ENCODE measurements at places on chromosomes 1 and 21.

GRCh38 chr1:31122101-31122735, 56.7 kb upstream of the PUM1 start:
- no peak for DNase-seq

GRCh38 chr1:51733793-51734522, 117.1 kb downstream of the OSBPL9 start:
- DNase-seq = no peak

- no peak for DNase-seq
Measured at GRCh38 chr1:197277166-197277565, 9.1 kb downstream of the CRB1 start.

DNA sequence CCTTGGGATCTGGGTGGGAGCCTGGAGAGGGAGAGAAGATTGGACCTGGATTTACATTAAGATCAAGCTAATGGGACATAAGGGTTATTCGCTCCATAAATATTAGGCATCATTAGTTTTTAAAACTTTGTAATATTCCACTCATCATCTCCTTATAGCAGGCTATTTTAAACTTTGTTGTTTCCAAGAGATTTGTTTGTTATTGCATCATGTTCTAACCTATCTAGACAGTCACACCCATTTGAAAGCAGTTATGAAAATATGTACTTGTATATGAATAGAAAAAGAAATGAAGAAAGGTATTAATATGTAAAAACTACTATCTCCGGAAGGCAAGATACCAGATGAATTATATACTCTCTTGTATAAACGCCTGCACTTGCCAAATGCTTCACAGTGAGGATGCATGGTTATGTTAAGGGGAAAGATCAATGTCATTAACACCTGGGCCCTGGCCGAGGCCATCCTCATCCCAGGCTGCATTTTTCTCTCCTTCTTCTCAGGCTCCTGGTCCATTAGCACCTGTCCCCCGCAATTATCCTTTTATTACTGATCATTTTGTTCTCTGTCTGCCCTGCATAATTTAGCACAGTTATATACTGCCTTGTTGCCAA, 468.2 kb downstream of the MATN1 start:
- DNase-seq = no peak

DNA sequence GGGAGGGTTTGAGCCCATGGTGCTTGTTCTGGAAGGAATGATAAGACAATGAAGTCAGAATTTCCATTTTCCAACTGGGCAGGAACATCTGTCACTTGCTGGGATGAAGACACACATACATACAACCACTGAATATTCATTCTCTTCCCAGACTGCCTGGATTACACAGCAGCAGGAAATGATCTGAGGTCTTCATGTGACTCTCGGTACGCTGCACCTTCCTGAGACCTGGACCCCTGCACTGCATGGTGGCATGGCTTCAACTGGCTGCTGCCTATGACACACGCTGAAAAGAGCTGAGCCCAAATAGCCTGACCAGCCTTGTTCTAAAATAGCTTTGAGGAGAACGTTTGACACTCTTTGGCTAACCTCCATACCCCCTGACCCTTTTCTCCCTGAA, 150.6 kb downstream of the GABPA start:
- no peak for DNase-seq

DNA sequence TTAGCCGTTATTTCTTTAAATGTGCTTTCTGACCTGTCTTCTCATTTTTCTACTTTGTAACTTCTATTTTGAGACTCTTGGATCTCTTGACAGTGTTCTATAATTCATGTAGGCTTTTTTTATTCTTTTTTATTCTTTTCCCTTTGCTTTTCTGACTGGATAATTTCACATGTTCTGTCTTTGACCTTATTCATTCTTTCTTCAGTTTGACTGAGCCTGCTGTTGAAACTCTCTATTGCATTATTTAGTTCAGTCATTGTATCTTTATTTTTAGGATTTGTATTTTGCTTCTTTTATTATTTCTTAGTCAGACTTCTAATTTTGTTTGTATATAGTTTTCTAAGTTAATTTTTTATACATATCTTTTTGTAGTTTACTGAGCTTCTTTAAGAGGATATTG, 66.1 kb downstream of the DNAH14 start:
- no peak for DNase-seq

- no peak for DNase-seq
Measured at GRCh38 chr1:109793089-109793485, 29.4 kb upstream of the EPS8L3 start.

DNA sequence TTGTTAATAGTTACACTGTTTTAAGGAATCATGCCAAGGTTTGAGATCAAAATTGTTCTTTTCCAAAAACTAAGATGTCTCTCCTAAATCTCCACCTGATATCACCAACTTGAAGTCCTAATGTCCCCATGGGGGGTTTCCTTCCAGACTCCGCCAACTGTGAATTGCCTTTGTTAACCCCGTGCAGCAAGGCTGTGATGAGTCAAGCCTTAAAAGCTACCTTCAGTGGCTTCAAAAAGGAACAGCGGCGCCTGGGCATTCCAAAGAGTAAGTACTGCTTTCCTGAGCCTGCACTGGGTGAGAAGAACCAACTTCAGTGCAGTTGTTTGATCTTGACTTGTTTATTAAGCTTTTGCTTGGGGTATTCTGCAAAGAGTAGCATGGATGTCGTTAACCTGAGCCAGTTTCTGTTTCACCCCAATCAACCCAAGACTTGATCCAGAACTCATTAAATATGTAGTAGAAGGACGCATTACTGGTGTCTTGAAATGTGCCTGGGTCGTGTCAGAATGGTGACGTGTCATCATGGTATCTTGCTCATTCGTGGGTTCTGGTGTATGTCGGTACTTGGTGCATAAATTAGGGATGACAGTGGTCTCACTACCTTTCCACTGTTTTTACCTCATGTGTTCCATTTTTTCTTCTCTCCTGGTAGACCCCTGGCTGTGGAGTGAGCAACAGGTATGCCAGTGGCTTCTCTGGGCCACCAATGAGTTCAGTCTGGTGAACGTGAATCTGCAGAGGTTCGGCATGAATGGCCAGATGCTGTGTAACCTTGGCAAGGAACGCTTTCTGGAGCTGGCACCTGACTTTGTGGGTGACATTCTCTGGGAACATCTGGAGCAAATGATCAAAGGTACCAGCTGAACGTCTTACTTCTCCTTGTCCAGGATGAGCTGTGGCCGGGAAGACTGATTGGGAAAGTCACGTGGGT, 8.7 kb downstream of the ETS2 start:
- no peak for DNase-seq

- peak; percentile 12 for DNase-seq
Measured at GRCh38 chr1:97827887-97828286, 92.9 kb downstream of the DPYD start.

GRCh38 chr1:8024329-8024728, 1.8 kb downstream of the ERRFI1 start:
- DNase-seq = no peak

DNA sequence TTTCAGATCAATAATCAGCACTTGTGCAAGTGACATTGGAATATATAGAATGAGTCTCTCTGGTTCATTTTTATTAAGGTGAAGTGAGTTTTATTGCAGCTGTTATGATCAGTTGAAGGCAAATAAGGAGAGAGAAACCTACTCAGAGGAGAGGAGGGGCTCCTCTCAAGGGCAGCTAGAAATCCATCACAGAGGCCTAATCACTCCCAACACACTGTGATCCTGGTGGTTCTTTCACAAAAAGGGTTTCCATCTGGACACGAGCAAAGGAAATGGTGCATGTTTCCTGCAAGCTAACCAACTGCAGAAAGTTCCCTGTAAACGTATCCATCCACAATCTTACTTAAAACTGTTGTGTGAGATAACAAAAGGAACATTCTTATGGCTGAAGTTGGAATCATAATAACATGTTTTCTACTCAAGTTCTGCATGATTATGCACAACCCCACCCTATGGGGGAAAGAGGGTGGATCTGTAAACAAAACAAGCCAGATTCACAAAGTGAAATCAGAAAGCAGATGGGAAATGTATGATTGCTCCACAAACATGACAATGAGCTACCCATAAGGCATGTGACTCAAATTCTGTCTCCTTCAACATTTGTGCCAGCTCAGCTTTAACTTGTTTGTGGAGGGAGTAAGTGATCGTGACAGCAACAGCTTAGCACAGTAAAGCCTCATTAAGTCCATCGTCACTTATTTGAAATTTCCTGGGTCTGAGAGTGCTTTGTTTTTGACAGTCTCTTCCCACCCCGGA, 141.2 kb upstream of the ST6GALNAC5 start:
- DNase-seq = no peak

DNA sequence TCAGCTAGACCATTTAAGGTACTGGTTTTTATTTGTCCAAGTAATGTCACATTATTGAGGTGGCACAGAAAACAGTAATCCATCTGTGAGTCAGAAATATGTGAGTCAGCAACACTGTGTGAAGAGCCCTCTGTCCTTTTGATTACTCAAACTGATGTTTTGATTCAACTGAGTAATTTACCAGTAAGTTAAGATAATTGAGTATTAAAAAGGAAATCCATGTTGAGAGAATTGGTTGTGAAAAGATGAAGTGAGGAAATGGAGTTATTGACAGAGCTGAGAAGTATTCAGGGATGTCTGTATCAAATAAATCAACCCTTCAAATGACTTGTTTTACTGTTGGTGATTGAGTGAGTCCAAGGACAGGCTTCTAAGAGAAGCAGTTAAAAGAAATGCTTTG, 302.7 kb upstream of the SGIP1 start:
- no peak for DNase-seq

- no peak for DNase-seq
Measured at GRCh38 chr1:58816747-58817221, 32.9 kb upstream of the JUN start.

DNA sequence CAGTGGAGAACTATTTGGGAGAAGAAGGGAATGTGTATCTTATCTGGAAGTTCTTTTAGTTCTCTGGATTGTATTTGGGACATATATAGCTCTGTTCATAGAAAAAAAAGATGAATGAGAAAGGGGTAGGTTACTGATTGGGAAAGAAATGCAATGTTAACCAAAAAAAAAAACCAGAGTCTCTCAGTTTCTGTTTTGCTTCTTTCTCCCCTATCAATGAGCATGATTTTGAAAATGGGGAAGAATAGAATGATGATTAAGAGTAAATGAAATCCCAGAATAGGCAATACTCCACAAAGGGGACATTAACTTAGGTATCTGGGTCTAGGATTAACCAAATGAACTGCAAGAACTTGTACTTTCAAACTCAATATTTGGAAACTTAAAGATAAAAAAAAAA, 92.9 kb downstream of the RHOU start:
- DNase-seq = no peak

DNA sequence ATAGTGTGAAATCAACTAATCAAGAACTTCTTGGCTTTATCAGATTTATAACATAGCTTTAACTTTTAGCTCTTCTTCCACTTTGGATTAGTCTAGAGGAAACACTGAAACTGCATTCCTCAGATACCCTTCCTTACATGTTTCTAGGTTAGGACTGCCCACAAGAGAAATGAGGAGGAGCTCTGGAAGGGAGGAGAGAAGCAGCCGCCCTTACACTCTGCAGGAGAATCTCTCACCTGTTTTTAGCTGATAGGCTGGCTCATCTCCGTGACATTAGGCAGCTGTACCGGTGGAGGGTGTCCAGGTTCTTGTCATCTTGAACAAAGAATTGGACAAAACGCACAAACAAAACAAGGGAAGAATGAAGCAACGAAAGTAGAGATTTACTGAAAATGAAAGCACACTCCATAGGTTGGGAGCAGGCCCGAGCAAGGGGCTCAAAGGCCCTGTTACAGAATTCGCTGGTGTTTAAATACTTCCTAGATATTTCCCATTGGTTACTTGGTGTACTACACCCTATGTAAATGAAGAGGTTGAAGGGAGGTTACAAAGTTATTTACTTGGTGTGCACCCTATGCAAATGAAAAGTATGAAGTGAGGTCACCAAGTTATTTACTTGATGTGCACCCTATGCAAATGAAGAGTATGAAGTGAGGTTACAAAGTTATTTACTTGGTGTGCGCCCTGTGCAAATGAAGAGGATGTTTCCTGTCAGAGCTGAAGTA, 524.9 kb upstream of the CHRM3 start:
- no peak for DNase-seq

DNA sequence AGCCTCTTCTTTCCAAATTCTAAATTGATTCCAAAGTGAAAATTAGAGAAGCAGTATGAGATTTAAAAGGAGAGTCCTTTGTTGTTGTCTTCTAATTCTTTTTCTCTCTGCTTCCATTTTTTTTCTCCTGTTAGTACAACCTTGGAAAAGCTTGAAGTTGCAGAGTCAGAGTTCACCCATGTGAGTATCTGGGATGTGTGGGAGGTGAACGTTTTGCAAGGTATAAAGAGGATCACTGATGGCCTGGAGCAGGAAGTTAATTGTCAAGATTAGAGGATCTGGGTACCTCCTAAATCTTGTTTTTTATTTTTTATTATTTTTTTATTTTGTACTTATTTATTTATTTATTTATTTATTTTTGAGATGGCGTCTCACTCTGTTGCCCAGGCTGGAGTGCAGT, 7.7 kb upstream of the PSMD4 start:
- no peak for DNase-seq

DNA sequence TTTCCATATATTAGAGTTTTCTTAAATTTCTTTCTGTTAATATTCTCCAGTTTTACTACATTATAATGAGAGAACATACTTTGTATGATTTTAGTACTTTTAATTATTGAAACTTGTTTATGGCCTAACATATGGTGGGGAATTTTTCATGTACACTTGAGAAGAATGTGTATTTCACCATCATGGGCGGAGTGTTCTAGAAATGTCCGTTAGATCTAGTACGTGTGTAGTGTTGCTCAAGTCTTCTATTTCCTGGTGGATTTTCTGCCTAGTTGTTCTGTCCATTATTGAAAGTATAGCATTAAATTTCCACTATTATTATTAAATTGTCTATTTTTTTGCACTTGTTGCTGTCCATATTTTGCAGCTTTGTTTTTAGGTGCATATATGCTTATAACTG, 64.0 kb upstream of the RGS21 start:
- DNase-seq = no peak

DNA sequence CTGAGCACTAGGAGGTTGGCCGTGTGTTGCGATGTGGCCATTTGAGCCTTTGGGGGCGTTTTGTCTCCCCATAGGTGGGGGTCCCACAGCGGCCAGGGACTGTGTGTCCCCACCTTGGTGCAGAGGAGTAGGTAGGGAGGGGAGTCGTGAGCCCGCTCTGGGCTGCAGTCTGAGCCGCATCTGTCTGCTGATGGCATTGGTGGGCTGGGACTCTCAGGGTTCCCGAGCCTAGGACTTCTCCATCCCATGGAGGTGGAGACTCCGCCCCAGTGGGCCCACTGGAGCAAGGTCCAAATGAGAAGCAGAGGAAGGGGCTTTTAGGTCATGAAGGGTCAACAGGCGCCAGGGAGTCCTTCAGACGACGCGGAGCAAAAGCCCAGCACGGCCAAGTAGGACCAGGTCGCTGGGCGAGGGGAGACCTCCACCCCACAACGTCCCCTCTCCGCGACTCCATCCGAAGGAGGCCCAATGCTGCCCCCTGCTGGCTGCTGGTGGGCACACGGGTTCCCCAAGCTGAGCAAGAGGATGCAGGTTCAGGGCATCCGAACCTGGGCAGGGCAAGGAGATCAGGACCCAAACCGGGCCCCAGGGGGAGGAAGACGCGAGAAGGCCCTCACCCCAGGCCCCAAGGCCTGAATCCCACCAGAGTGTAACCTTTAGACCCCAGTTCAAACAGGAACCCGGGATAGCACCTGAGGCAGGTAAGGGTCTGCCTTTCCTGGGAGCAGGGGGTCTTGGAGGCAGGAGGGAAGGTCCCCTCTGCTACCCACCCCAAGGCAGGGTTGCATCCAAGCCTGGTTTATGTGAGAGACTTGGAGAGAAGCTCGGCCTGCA, 14.9 kb downstream of the TTC34 start:
- DNase-seq = peak; percentile 80

- DNase-seq = peak; percentile 38
Measured at GRCh38 chr1:156319664-156320063, 18.4 kb downstream of the CCT3 start.

Measured in activated naive CD4-positive, alpha-beta T cell treated with anti-CD3 and anti-CD28 coated beads for 36 hours (primary cell).